Stimulated activated CD4-positive, alpha-beta T cell treated with anti-CD3 and anti-CD28 coated beads, TNF-alpha, amount 100 ng/mL, for 1 hour (primary cell): ENCODE measurements at places on chromosomes 2 and 18.

- no peak for DNase-seq
Observed at GRCh38 chr2:173755798-173756197, 209.4 kb downstream of the SP3 start.

GRCh38 chr18:79378536-79379250 lies 17.0 kb upstream of the NFATC1 start:
- no peak for DNase-seq

DNA sequence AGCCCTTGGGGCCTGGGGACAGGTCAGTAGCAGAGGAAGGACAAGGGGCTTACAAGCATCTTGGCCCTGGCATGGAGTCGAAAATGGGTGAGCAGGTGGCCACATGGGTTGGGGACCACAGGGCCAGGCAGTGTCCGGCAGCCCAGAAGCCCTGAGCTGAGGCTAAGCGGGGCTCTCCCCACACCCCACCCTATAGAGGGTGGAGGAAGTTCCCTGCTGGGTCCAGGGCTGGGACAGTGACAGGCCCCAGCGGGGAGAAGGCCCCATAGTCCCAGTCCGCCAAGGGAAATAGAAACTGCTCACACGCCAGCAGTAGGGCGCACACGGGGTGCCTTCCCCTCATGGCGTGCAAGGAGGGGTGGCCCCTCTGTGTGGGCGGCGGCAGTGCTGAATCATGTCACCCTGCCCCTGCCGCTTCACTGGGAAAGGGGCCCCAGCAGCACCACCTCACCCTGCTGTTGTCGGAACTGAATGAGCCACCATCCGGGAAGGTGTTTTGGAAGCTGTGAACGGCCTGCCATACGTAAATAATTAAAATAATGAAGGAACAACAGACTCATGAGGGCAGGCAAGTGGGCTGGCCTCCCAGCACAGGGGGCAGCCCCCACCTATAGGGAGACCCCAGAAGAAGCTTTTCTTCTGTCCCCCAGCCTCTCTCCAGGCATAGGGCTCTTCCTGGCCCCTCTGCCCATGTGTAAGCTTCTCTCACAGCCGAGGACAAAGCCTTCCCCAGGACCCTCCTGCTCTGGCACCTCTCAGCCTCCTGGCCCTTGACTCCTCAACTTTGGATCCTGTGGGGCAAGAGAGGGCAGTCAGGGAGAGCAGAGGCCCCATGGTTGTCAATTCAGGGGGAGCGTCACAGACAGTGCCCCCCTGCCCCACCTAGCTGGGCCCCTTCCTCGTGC lies 12.7 kb upstream of the DUSP2 start:
- DNase-seq, result peak; percentile 92

DNA sequence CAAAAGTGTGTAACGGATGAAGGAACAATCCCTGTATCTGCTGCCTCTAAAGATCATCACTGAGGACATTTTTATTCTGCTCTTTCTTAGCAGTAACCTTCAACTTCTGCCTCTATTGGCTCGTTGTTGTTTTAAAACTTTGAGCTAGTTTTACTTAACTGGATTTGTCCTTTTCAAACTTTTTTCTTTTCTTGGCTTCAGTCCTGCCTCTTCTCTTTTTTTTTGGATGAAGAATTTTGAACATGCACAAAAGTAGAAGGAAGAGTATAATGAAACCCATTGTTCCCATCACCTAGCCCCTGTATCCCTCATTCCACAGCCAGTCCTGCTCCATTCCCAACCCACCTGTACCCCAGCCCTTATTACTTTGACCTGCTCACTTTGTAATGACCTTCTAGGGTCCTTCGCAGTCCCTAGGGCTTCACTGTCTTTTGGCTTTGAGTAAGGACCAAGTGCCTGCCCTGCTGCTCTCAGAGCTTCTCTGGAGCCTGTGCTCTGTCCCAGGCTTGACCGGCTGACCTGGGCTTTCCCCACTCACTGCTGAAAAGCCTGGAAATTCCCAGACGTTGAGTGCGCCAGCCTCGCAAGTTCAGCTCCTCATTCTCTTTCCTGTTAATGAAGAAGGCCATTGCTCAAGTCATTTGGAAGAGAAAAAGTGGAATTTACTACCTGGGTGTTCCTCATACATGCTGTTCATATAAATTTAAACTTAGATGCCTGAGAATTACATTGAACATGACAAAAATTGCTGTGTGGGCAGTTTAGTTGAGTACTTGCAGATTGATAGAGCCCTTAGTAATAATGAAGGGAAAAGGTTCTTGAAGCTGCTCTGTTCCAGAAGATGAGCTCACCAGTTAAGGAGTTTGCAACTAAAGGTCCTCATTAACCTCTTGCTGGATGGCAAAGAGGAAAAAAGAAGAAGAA lies 149.3 kb upstream of the ALPP start:
- no peak for DNase-seq

- no peak for DNase-seq
Observed at GRCh38 chr2:188517549-188518215, 226.0 kb downstream of the GULP1 start.

DNA sequence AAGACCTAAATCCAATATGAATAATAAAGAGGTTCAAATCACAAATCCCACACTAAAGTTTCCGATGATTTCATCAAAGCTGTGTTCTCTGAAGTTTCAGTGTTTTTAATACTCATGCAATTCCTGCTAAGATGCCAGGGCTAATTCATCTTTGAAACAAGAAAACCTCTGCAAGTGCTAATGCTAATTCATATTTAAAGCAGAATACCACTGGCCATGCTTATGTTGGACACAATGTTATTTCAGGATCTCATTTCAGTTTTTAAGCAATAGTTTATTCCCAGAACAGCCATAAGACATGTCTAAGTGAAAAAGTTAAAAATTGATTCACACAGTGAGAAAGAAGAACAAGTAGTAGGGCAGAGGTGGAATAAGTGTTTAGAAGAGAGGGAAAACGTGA lies 62.8 kb downstream of the GRB14 start:
- DNase-seq, result no peak
